Fibroblast of villous mesenchyme (primary cell): ENCODE measurements at places on chromosomes 2 and 18.

- DNase-seq, result peak; percentile 32
These were observed 31.4 kb upstream of the RHOB start for GRCh38 chr2:20415511-20415918.

- DNase-seq, result no peak
These were observed 6.0 kb downstream of the DNER start for GRCh38 chr2:229708335-229708734.

- DNase-seq, result no peak
These were observed 84.1 kb upstream of the RTN4 start for GRCh38 chr2:55134316-55134706.

DNA sequence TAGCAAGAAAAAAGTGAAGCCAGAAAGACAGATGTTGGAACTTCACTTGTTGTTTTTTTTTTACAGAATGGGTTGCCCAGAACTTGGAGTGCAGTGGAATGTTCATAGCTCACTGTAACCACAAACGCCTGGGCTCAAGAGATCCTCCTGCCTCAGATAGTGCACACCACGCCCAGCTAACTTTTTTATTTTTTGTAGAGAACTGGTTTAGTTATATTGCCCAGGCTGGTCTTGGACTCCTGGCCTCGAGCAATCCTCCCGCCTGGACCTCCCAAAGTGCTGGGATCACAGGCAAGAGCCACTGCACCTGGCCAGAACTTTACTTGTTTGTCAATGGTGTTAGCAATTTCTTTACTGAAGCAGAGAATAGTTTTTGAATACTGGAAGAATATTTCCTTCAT, 11.9 kb upstream of the ASPRV1 start:
- peak; percentile 70 for DNase-seq

- DNase-seq, result no peak
These were observed 440 bp upstream of the UGGT1 start for GRCh38 chr2:128090575-128090944.
